ENCODE measurements at places on chromosomes 12 and 14. TPM values are rescaled to one million over a fixed set of nuclear protein-coding genes. Genes with fewer than 3 reads are reported as not detected.

- DNase-seq, result no peak
Observed at GRCh38 chr12:45966486-45966885, 23.9 kb downstream of the SCAF11 start.

DNA sequence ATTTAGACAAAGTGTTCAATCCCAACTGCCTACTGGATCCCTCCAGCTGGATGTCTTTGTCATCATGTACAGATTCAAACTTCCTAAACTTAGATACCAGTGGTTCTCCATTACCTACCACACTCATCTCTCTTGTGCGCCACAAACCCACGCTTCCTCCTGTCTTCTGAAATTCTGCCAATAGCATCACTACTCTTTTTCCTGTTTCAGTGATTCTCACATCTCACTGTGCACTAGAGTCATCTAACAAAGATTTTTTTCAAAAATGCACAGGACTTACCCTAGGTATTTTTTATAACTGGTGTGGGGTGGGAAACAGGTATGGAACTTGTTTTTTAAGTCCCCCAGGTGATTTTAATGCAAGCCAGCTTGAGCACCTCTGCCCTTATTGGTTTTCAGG lies 5.9 kb downstream of the PSMB5 start:
- DNase-seq, result no peak

GRCh38 chr12:48640428-48640827 lies 41.6 kb downstream of the KANSL2 start:
- no peak for DNase-seq

GRCh38 chr12:57049890-57050289 lies at the start of gene MYO1A:
MYO1A (minus strand) TSS chr12:57050129; CDS start chr12:57048323, 1,806 bp downstream.
- DNase-seq, result peak; percentile 77

GRCh38 chr14:99282261-99283050 lies 10.5 kb upstream of the BCL11B start:
- DNase-seq, result no peak

DNA sequence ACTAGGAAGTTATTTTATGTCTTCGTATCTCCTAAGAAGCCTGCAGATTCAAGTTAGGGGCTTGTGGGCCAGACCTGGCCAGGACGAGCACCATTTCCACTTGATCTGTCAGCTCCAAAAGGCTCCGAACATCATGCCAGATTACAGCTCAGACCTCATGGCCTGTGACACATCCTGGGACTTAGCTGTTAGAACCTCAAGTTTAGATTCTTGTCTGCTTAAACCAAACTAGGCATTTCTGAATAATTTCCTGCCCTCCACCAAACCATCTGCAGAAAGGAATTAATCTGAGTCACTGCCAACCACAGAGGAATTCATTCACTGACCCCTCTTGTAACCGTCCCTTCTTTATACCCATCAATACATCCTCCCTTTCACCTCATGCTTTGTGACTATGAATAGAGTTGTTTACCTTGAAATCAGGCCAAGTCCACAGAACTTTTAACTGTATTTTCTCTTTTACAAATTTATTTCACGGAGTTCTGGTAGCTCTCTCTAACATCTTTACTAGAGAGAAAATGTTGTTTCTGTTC lies 120.3 kb downstream of the FBXL14 start:
- DNase-seq, result peak; percentile 52

GRCh38 chr12:116551619-116551951 lies 7.6 kb upstream of the MAP1LC3B2 start:
- DNase-seq, result no peak

DNA sequence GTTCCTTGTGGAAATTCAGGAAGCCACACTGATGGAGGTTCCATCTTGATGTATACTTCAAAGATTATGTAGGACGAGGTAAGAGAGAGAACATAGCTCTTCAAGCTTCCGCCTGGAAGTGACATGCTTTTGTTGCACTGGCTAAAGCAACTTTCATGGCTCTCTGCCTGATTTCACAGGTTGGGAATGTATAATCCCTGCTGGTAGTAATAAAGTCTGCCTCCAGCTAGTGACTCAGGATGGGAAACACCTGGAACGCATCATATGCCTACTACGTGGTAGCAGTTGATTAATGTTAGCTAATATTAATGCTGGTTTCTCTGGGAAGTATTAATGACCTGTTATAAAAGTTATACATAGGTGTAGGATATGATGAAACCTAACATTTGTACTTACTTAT lies 71.1 kb downstream of the PELI2 start:
- DNase-seq, result no peak

- no peak for DNase-seq
Observed at GRCh38 chr12:79191391-79191790, 326.8 kb downstream of the SYT1 start.

- DNase-seq, result peak; percentile 93
Observed at GRCh38 chr14:77212943-77213678, 31.5 kb downstream of the TMEM63C start.

GRCh38 chr12:25189656-25190055 lies 5.3 kb downstream of the DNAI7 start:
- no peak for DNase-seq

- DNase-seq, result no peak
Observed at GRCh38 chr12:79871621-79872020, 63.3 kb downstream of the PPP1R12A start.

DNA sequence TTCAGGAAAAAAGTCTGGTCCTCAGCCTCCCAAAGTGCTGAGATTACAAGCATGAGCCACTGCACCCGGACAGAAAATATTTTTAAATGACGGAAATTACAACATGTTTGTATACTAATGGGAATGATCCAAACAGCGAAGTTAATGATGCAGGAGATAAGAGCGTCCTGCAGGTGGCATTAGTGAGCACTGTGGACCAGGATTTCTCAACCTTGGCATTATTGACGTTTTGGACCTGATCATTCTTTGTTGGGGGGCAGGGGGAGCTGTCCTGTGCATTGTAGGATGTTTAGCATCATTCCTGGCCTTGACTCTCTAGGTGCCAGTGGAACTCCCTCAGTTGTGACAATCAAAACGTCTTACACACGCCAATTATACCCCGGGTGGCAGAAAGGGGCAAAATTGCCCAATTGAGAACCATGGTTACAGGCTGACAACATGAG lies 34.1 kb downstream of the SCFD1 start:
- DNase-seq, result peak; percentile 71

- peak; percentile 89 for DNase-seq
Observed at GRCh38 chr14:75518625-75519024, 3.6 kb upstream of the BATF start.

DNA sequence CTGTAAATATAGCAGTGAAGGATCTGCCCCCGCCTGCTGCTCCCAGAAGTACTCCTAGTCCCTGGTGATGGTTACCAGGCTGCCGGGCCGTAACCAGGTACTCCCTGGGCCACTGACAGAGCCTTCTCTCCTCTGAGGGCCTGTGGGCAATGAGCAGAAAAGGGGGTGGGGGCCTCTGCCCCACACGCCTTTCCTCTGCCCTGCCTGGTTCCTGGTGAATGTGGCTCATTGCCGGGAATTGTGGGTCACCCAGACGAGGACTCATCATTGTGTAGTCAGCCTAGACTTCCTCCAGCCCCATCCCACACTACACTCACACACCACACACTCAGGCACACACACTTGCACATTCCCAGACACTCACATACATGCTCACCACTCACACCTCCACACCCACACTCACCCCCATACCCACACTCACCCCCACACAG lies 35.7 kb upstream of the ACTN1 start:
- DNase-seq, result no peak

DNA sequence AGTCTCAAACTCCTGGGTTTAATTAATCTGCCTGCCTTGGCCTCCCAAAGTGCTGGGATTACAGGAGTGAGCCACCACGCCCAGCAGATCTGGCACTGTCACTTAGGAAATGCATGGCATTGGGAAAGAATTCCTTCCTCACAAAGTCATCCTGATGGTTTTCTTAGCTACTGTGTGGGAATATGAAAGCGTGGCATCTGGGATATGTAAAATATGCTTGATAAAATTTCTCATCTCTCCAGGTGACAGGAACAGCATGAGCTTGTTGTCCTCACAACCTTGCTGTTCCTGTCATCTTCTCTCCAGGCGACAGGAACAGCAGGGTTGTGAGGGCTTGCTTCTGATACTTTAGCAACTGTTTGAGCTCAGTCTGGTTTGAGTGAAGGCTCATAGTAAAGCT lies 16.1 kb upstream of the AICDA start:
- peak; percentile 47 for DNase-seq

- DNase-seq, result no peak
Observed at GRCh38 chr12:1803736-1804135, 16.6 kb upstream of the LRTM2 start.

GRCh38 chr14:51035611-51036192 lies 59.2 kb downstream of the TRIM9 start:
- DNase-seq, result no peak

- no peak for DNase-seq
Observed at GRCh38 chr12:32366714-32367113, 32.6 kb upstream of the FGD4 start.

DNA sequence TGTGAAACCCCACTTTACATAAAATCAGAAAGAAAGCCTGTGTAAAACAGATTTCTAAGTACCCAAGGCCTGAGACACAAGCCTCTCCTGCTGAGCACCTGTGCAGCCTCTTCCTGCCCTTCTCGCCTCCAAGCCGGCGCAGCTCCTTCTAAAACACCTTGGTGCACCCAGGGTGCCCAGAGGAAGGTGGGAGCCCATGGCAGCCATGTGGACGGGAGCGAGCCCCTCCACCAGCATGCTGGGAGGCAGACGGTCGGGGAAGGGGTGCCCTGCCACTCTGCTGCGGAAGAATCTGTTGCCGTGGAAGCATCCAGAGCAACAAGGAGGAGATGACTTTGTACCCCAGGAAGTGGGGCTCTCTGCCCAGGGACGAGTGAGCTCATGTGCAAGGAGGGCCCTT lies 103.1 kb upstream of the C14orf180 start:
- DNase-seq, result no peak

DNA sequence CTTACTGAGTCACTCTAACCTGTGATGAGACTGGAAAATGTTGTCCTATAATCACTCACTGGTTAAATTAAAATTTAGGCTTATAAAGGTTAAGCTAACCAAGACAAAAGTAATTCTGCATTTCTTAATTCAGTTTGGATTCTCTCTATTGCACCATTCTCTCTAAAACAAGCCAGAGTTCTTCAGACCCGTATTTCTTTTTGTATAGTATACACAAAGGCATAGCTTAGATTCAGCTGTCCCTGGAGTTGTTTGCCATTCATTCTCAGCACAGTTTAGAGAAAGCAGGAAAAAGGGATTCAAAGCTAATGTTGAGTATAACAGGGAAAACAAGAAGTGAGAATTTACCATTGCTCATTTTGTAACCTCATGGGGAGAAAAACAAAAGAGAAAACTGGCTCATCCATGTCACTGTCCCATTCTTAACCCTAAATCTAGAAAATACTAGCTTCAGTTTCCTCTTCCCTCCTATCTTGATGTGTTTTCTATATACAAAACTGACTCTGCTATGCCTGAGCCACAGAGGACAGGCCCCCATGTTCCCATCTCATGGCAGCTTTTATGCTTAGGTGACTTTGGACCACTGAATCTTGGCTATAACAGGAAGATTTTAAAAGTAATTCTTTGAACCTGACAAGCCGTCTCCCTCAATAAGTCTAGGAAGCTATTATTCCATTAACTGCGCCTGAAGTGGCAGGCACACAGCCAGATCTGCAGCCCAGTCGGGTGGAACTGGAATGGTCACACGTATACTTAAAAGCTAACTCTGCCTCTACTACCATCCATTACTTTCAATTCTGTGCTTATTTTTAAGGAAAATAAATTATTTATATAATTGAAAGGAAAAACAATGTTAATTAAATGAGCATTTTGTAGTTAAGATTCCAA lies 7.0 kb downstream of the AREL1 start:
- no peak for DNase-seq

GRCh38 chr14:76450476-76450875 lies 74.5 kb downstream of the ESRRB start:
- no peak for DNase-seq

DNA sequence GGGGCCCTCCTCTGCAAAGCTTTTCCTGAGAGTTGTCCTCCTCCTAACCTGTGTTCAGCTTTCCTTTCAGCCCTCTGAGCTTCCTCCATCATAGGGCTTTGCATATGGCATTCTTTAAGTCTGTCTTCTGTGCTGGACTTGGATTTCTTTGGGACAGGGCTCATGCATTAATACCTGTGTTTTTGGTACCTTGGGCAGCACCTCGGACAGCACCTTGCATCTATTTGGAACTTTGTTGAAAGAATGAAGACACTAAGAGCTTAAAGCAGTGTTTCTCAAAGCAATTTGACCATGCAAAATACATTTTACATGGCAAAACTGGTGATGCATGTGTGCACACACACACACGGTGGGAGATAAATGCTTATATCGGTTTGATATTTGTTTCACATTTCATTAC lies 115.0 kb upstream of the SRRM4 start:
- peak; percentile 86 for DNase-seq

DNA sequence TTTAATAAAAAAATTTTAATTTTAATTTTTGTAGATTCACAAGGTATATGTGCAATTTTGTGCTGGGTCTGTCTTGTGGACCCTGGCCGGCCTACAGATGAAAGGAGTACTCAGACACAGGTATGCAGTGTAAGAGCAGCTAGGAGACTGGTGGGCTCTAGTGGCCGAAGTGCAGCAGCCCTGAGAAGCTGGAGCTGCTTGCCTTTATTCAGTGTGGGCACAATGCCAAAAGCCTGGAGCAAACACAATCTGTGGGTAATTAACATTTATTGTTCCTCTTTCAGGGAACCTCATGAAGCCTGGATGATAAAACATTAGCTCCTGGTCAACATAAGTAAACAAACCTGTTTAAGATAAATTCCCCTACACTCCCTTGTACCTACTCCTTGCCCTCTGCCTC lies 135.7 kb upstream of the SEL1L start:
- DNase-seq, result no peak

DNA sequence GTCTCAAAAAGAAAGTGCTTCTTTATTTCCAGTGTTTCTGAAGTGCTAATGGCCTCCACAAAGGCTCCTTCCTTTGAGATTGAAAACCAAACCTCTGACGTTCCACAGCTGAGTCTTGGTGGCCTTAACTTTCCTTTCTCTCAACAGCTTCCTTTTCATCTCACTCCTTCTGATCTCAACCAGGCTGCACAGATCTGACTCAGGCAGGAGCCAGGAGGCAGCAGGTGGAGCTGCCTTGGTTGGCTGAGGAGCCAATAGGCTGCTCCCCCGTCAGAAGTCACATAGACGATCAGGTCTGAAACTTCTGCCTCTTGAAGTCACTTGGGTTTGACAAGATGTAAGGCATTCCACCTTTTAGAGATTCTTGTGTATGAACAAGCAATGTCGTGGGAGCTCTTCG lies 9.1 kb upstream of the KCNA5 start:
- DNase-seq, result no peak

GRCh38 chr12:65858831-65859230 lies 34.5 kb downstream of the HMGA2 start:
- no peak for DNase-seq

CMKLR1 gene
- not detected for total RNA-seq

GPX2 gene
- 3.7 TPM for total RNA-seq

RPL10L gene
- not detected for total RNA-seq

BCL2L14 gene
- 9.9 TPM for total RNA-seq

MGAT2 gene
- 21.4 TPM for total RNA-seq

VASH1 gene
- total RNA-seq, result 23.8 TPM

KLHL33 gene
- 0.09 TPM for total RNA-seq

PRIMA1 gene
- total RNA-seq, result 11.1 TPM

ZNF605 gene
- 22.8 TPM for total RNA-seq

SERPINA1 gene
- not detected for total RNA-seq

ANO4 gene
- 3.7 TPM for total RNA-seq

NDRG2 gene
- 46.3 TPM for total RNA-seq

KRT74 gene
- total RNA-seq, result not detected

GALNT16 gene
- total RNA-seq, result 2.2 TPM

SLC17A8 gene
- total RNA-seq, result not detected

LTBP2 gene
- total RNA-seq, result 2.5 TPM

CYP27B1 gene
- 2.3 TPM for total RNA-seq

KRT1 gene
- not detected for total RNA-seq

CLEC7A gene
- not detected for total RNA-seq

FBLN5 gene
- 4.1 TPM for total RNA-seq

UNC79 gene
- 12.4 TPM for total RNA-seq
